ENCODE measurements at places on chromosomes 3 and 15.
A peak's percentile ranks its signal among the peaks of the same experiment; 100 is the strongest.

DNA sequence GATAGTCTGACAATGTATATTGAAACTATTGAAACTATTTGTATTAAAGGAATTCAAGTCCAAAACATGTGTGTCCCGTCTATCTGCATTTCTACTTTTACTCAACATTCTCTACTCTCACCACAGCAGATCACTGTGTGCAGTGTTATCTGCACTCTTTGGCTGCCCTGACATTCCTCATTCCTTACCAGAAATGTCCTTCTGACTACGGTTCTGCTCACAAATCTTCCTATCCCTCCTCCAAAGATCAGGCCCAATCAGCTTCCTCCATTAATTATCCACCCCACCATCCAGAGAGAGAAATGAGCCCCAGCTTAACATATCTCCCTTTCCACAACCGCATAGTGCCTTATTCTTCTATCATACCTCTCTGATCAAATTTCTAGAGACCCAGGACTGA lies 94.7 kb downstream of the TBL1XR1 start:
- DNase-seq = no peak

DNA sequence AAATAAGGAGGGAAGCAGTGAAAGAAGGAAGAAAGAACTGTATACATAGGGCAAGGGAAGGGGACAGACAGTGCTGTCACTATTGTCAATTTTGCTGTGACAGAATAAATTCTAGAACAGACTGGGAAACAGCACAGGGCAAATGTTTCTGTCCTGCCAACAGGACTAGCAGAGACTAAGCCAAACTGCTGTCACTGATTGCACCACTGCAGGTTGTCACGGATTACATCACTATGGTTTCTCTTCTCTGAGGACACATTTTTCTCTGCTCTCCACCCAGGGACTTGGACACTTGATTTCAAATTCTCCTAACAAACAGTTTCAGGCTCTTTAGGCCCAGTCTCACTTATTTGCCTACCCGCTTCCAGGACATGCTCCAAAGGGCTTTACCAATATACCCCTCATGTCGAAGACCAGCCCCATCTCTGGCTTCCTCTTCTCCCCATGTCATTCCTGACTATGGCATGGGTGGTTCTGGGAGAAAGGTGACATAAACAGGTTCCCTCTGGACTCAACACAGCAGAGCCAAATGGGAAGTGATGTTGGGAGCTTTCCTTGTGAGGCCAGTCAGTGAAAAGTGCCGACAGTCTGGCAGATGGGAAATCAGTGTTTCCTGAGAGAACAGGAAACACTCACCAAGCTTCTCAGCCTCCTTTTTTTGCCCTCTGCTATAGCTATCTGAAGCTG lies 70.2 kb upstream of the ST3GAL6 start:
- DNase-seq = no peak

DNA sequence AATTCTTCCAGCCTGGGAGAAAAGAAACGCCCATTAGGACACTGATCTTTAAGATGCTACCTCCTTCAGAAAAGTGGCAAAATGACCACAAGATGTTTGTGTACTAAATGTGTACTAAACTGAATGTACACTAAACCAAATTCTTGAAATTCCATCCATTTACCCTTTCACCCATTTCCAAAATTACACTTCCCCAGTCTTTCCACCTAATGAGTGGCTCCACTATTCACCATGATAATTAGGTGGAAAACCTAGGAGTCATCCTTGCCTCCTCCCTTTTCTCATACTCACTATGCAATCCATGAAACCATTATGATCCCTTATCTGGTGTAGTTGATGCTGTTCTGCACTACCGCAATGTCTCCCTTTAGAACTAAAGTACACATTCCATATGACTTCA lies 452.1 kb upstream of the THBS1 start:
- DNase-seq = no peak

DNA sequence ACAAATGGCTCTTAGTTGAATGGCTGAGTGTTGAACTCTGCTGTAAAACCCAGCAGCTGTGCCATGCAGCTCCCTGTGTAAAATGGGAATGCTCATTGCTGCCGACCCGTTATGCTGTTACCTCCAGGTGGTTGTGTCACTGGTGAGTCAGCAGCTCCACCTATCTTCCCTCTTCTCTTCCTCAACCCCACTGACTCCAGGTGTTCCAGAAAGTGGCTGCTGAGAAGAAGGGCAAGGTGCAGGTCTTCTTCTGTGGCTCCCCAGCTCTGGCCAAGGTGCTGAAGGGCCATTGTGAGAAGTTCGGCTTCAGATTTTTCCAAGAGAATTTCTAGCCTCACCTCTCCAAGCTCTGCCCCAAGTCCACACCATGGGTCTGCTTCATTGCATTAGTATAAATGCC lies 41.9 kb downstream of the NOX5 start:
- peak; percentile 65 for DNase-seq

DNA sequence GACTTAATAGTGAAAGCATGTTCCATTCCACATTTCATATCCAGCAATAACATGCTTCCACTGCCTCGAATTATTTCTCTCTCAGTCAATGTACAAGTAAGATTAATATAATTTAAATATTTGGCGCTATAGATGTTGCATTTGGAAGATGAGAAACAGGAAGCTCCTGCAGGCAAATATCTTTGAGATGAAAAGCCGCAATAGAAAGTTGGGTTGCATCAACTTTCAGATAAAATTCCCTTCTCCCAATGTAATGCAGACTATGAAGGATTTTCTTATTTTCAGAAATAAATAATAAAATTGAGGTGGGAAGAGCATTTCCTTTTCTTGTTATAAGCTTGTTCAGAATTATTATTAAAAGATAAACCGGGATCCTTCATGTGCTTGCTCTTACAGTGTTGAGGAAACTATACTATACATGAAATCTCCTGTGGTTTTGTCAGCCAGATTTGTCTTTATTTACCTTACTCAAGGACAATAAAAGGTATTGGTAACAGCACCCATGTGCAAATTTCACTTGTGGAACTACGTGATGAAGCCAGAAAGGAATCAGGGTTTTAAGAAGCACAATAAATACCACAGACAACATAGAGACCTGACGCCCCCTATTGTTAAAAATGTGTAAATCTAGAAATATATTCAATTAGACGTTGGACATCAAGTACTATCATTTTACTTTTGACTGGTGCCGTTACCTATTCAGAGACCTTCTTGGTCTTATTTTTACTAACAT lies 307.0 kb downstream of the ARPP21 start:
- no peak for DNase-seq

- DNase-seq = no peak
These were observed 877.2 kb downstream of the CADM2 start for GRCh38 chr3:85835857-85836440.

GRCh38 chr3:132635052-132635451 lies 24.6 kb downstream of the ACAD11 start:
- DNase-seq = no peak

- DNase-seq = peak; percentile 27
These were observed 507.0 kb downstream of the TBL1XR1 start for GRCh38 chr3:176690083-176690869.

GRCh38 chr3:46122091-46122490 lies 86.0 kb downstream of the CCR1 start:
- no peak for DNase-seq

DNA sequence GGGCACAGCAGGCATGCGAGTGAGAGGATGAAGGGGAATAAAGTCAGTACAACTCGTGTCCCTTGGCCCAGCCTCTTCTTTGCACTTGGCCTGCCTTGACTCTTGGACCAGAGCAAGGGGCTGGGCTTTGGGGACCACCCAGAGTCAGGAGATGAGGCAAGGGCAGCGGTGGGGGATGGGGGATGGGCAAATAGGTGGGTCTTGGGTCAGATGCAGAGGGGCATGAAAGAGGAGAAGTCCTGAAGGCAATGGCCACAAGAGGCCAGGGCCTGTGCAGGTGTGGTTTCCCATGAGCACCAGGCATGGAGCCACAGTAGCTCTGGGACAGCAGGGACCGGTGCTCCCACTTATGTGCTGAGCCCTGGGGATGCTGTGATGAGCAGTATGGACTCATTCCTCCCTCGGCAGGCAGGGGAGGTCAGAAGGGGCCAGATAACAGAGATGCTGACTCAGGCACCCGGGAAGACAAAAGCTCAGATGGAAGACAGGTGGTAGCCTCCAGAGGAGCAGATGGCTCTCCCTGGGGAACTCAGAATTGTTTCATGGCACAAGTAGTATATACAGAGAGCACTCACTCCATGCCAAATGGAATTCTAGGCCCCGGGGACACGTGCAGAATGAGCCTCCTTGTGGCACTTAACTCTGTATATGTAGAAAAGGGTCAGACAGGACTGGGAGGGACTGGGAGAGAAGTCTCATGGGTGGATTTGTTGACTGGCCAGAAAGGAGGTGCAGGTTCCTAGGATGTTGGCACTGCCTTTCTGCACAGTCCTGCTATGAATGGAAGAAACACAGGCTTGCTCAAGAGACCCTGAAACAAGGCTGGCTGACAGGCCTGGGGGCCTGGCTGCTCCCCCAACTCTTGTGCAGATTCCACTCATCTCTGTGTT lies 14.3 kb downstream of the ZBTB47 start:
- DNase-seq = peak; percentile 81

GRCh38 chr3:32143849-32144757 lies 37.7 kb downstream of the GPD1L start:
- no peak for DNase-seq

DNA sequence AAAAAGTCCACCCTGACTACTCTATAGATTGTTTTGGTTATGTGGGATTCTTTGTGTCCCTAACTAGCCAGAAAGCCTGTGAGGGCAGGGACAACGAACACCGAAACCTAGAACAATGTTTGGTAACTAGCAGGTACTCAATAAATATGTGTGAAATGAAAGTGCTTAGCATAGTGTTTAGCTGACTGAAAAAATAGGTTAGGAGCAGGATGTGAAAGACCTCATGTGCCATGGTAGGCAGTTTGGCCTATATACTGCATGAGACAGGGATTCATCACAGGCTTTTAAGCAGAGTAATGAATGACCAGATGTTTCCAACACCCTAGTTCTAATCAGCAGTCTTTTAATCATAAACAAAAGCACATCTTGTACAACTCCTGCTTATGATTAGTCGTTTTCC lies 64.2 kb downstream of the MYO5A start:
- no peak for DNase-seq

DNA sequence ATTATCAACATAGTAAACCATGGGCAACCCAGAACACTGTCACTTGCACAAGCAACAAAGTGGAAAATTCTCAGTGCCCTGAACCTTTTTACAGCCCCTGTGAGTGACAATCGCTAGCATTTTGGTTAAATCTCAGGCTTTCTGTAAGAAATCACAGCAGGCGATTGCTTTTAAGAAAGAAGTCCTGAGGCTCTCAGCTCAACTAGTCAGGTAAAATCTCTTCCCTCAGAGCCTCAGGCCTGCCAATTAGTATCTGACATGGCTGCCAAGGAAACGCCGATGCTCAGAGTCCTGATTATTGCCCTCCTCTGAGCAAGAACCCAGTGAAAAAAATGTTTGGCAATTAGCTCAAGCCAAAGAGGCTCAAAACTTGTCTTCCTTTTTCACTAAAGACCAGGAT lies 530.8 kb downstream of the DIPK2A start:
- DNase-seq = no peak

GRCh38 chr3:194450341-194450740 lies 36.5 kb downstream of the ATP13A3 start:
- DNase-seq = no peak

- DNase-seq = no peak
These were observed 53.8 kb downstream of the CMTM8 start for GRCh38 chr3:32292085-32292796.

DNA sequence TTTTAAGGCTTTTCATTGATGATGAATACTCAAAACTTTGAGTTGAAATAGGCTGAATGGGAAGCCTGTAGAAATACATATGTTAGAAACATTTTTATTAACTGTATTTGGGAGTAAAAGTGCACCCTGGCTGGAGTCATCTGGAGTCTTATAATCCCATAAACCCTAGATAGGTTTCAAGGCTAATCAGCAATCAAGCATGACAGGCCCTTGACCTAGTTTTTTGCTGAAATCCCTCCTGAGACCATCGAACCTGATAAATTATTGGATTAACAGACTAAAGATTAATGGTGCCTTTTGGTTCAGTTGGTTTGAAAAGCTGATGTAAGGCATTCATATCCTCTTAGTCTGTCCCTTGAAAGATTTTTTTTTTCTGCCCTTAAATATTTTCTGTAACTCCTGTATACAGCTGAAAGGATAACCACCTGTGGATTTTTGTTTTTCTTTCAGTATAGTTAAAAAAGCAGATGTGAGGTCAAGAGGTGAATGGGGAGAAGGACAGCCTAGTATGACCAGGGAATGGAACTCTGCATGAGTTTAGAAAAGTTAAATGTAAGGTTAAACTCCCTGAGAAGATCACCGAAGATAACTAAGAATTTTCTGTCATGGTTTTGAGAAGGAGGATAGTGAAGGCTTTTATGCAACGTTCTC lies 69.4 kb upstream of the STXBP5L start:
- DNase-seq = no peak

DNA sequence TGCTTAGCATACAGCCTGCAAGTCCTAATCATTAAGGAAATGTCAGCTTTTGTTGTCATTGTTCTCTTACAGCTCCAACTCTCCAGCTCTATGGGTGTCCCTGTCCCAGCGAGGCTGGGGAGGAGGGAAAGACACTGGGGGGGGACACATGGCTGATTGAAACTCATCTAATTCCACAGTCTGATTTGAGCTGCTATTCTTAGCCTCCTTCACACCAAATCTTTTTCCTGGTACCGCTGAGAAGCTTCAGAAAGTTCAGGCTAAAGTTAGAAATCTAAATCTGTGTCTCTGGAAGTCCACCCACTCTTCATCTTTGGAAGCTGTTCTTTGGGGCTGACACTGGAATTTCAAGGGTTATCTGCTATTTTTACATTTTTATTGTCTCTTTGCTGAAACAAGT lies 61.3 kb upstream of the RASGRP1 start:
- DNase-seq = no peak

DNA sequence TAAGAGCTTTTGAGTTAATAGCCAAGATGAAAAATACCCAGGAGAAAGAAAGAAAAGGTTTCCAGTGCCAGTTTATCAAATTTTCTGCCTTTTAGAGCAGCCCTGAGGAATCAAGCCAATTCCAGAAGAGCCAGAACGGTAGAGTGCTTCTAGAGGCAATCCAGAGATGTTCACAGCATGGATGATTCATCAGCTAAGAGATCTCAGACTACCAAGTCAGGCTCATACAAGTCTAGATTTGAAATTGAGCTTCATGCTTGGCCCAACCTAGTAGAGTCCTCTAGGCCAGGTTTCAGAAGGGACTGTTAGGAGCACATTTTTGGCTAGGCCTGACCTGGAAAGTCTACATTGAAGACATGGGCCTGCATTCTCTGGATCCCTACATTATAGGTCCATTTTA lies 15.5 kb downstream of the WDR48 start:
- DNase-seq = no peak
